Calu3 (cell line): ENCODE measurements at places on chromosomes 16 and 17. TPM values are rescaled to one million over a fixed set of nuclear protein-coding genes. Genes with fewer than 3 reads are reported as not detected.

Gene RRN3
- 45.3 and 48.9 TPM in 2 replicates for total RNA-seq

Gene TSNAXIP1
- 1.0 and 1.3 TPM in 2 replicates for total RNA-seq

Gene ARHGAP44
- 17.1 and 17.5 TPM in 2 replicates for total RNA-seq

DNA sequence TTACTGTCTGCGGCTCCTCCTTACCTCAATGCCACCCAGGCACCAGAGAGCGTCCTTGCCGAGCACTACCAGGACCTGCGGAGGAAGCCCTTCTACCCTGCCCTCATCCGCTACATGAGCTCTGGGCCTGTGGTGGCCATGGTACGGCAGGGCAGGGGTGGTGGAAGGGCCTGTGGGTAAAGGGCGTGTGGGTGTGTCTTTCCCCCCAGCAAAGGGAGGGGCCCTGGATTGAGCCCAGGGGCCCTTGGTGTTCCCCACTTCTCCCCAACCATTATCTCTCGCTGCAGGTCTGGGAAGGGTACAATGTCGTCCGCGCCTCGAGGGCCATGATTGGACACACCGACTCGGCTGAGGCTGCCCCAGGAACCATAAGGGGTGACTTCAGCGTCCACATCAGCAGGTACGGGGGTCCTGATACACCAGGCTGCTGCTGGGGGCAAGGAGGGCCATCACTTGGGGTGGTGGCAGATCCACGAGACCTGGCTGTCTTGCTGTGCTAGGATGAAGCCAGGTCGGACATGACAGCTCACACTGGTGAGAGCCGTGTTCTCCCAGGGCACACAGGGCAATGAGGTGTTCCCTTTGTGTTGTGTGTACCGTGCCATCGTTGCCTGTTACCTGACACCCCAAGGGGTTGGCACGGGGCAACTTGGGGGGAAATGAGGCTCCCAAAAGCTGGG is 2.2 kb upstream of the DECR2 start:
- no peak for DNase-seq

DNA sequence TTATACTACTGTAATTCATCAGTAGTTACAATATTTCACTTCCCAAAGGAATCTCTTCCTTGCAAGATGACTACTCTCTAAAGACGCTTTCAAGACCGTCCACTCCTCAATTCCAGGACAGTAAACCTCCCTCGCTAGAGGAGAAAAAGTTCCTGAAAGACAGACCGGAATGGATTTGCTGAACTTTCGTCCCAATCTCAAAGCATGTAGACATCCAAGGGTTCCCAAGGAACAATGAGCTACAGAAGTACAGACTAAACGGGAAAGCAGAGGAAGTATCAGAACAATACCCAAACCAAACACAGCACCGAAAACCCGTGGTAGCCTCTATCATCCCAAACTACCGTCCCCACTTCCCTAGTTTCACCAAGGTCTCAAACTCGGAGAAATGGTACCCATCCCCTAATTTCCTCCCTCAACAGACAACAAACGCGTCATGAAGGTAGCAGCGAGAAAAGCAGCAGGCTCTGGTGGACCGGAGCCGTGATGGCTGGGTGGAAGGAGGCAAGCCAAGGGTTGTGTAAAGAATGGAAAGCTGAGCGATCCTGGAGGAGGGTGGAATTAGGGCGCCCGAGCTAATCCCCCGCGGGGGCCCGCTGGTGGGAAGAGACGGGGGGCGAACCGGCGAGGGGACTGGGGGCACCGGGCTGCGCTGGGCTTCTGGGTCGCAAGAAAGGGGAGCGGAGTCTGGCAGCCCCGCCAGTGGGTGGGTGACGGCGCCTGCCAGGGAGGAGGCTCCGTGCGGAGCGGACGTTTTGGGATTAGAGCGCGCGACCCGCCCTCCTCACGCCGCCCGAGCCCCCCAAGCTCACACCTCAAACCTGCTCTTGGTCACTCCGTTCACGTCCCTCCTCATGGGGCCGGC is 647 bp downstream of the FBXL20 start:
- no peak for DNase-seq

GRCh38 chr16:70685938-70686375 is at the start of gene MTSS2:
MTSS2 (minus strand) TSS chr16:70686053; CDS start chr16:70685791, 262 bp downstream.
- DNase-seq, result peak; percentile 76

DNA sequence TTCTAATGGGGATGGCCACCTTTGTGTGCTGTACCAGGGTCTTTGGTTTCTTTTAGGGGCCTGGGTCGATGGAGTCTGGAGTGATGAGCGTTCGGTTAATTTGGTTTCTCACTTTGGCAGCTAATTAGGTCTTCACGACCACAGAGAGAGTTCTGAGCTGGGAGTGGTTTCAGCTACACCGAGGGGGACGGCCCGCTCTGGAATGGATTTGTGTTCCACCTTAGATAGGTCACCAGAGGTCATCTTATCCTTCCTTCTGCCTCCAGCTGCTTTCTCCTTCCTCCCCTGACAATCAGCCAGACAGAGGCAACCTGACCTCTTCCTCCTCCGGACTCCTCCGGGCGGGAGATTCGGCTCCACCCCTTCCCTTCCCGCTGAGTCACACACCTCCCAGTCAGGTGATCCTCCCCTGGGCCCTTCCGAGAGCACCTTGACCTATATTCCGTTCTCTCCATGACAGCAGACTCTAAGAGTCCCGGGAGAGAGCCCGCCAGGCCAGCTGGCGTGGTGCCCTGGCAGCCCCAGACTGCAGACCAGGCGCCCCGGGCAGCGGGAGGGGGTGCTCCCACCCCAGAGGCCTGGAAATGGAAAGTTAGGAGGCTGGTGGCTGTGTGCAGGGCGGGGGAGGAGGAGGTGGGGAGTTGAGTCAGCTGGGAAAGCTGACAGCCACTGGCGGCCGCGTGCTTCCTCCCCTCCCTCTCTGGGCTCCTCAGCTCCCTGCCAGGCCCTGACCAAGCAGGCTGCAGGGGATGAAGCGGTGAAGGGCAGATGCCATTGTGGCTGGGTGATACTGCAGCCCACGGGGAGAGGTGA is 44.7 kb downstream of the CHD9 start:
- DNase-seq, result peak; percentile 97

- no peak for DNase-seq
These were observed 3.3 kb downstream of the SLFN14 start for GRCh38 chr17:35557353-35557752.
